ENCODE measurements at places on chromosomes 1 and 21. TPM values are rescaled to one million over a fixed set of nuclear protein-coding genes. Genes with fewer than 3 reads are reported as not detected.

- no peak for DNase-seq
- H3K27ac ChIP-seq = no peak overlapping the region
- H3K4me1 ChIP-seq = no peaks in the 10 kb centered on the region
- no peaks in the 10 kb centered on the region for H3K36me3 ChIP-seq
Observed at GRCh38 chr1:110829955-110830553, 42.9 kb upstream of the CD53 start.

- H3K4me3 ChIP-seq = no peak overlapping the region
- no peaks in the 10 kb centered on the region for H3K27me3 ChIP-seq
- no peak overlapping the region for H3K27ac ChIP-seq
- no peak for DNase-seq
- no peaks in the 10 kb centered on the region for H3K36me3 ChIP-seq
- peaks cover 24% of the 10 kb centered on the region for H3K4me1 ChIP-seq
Observed at GRCh38 chr1:153567621-153568366, 2.1 kb upstream of the S100A2 start.

Gene MTMR11
- 1.9 TPM for total RNA-seq

- H3K27me3 ChIP-seq = no peaks in the 10 kb centered on the region
- DNase-seq = no peak
- no peaks in the 10 kb centered on the region for H3K4me1 ChIP-seq
- H3K27ac ChIP-seq = no peak overlapping the region
- no peaks in the 10 kb centered on the region for H3K36me3 ChIP-seq
Observed at GRCh38 chr1:207397525-207397926, 56.6 kb upstream of the CR2 start.

GRCh38 chr1:107739201-107739600, 225.8 kb downstream of the VAV3 start:
- no peak overlapping the region for H3K27ac ChIP-seq
- DNase-seq = no peak
- H3K4me1 ChIP-seq = no peaks in the 10 kb centered on the region
- no peak overlapping the region for H3K4me3 ChIP-seq
- no peaks in the 10 kb centered on the region for H3K36me3 ChIP-seq

GRCh38 chr1:153536012-153536670, 350 bp upstream of the S100A6 start:
- H3K4me3 ChIP-seq = peak overlapping the region; percentile 95
- H3K27me3 ChIP-seq = no peaks in the 10 kb centered on the region
- DNase-seq = peak; percentile 85
- H3K36me3 ChIP-seq = no peaks in the 10 kb centered on the region
- peak overlapping the region; percentile 86 for H3K27ac ChIP-seq

Gene EXO1
- 76.1 TPM for total RNA-seq

DNA sequence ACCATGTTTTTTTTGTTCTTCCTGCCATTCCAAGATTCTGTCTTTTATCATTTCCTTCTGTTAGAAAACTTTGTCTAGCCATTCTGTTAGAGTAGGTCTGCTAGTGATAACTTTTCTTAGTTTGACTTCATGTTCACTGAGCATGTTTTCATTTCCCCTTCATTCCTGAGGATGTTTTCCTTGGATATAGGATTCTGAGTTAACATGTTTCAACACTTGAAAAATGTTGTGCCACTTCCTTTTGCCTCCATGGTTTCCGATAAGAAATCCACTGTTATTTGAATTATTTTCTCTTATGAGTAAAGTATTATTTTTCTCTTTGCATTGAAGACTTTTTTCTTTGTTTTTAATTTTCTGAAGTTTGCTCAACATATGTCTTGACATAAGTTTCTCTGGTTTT, 66.7 kb downstream of the ATP1A1 start:
- no peak for DNase-seq
- H3K4me3 ChIP-seq = no peak overlapping the region
- peaks cover 5% of the 10 kb centered on the region for H3K27me3 ChIP-seq
- no peaks in the 10 kb centered on the region for H3K4me1 ChIP-seq

DNA sequence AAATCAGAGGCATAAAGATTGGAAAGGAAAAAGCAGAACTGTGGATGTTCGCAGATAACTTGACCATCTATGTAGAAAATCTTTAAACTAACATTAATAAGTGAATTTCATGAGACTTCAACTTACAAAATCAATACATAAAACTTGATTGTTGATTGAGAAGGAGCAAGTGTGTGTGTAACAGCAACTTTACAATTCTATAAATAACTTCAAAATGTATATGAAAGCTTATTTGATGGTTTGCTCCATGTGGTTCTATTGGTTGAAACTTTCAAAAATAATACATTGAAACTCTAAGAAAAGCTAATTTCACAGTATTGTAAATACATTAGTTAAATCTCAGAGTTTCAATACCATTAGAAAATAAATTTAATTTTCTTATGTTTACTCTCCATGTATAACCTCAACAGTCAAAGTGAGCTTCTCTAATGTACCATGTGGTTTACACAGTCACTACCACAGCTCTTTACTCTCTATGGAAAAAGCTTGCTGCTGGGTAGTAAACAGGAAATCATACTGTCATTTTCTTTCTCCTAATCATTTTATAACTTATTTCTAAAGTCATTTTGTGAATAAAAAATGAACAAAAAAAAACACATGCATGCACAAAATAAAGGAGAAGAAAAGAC, 12.0 kb downstream of the AKT3 start:
- H3K27me3 ChIP-seq = no peaks in the 10 kb centered on the region
- no peaks in the 10 kb centered on the region for H3K36me3 ChIP-seq
- no peak overlapping the region for H3K27ac ChIP-seq
- DNase-seq = peak; percentile 48
- no peak overlapping the region for H3K4me3 ChIP-seq
- peaks cover 21% of the 10 kb centered on the region for H3K4me1 ChIP-seq

GRCh38 chr1:212641956-212642355, 33.4 kb downstream of the ATF3 start:
- peaks cover 10% of the 10 kb centered on the region for H3K27me3 ChIP-seq
- H3K36me3 ChIP-seq = no peaks in the 10 kb centered on the region
- no peak overlapping the region for H3K27ac ChIP-seq

DNA sequence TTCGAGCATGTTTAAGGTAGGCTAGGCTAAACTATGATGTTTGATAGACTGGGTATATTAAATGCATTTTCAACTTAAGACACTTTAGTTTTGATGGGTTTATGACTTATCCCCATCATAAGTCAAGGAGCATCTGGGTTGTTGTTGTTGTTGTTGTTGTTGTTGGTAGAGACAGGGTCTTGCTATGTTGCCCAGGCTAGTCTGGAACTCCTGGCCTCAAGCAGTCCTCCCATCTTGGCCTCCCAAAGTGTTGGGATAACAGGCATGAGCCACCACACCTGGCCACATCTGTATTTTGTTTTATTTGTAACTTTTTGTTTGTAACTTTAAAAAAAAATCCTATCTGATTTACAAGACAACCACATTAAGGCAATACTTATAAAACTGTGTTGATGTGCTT, 17.5 kb downstream of the DBT start:
- no peak overlapping the region for H3K27ac ChIP-seq
- no peaks in the 10 kb centered on the region for H3K27me3 ChIP-seq
- DNase-seq = no peak
- H3K4me3 ChIP-seq = no peak overlapping the region
- H3K4me1 ChIP-seq = no peaks in the 10 kb centered on the region
- H3K36me3 ChIP-seq = peaks cover 7% of the 10 kb centered on the region

Gene TP73
- 0.63 TPM for total RNA-seq

GRCh38 chr1:156025876-156026275, 5.1 kb upstream of the SSR2 start:
- H3K4me3 ChIP-seq = no peak overlapping the region
- no peaks in the 10 kb centered on the region for H3K27me3 ChIP-seq
- DNase-seq = peak; percentile 9
- H3K36me3 ChIP-seq = no peaks in the 10 kb centered on the region

- peaks cover 9% of the 10 kb centered on the region for H3K27me3 ChIP-seq
- DNase-seq = no peak
- H3K36me3 ChIP-seq = no peaks in the 10 kb centered on the region
- H3K4me3 ChIP-seq = no peak overlapping the region
- no peak overlapping the region for H3K27ac ChIP-seq
Observed at GRCh38 chr1:22248746-22249145, 105.8 kb upstream of the WNT4 start.

GRCh38 chr1:11156963-11157362, 32.2 kb upstream of the ANGPTL7 start:
- DNase-seq = no peak
- H3K27me3 ChIP-seq = no peaks in the 10 kb centered on the region
- no peak overlapping the region for H3K4me3 ChIP-seq
- no peaks in the 10 kb centered on the region for H3K4me1 ChIP-seq

GRCh38 chr1:207794861-207795260, 43.0 kb downstream of the CD46 start:
- DNase-seq = no peak
- H3K4me1 ChIP-seq = peaks cover 23% of the 10 kb centered on the region
- no peak overlapping the region for H3K27ac ChIP-seq
- no peaks in the 10 kb centered on the region for H3K27me3 ChIP-seq

DNA sequence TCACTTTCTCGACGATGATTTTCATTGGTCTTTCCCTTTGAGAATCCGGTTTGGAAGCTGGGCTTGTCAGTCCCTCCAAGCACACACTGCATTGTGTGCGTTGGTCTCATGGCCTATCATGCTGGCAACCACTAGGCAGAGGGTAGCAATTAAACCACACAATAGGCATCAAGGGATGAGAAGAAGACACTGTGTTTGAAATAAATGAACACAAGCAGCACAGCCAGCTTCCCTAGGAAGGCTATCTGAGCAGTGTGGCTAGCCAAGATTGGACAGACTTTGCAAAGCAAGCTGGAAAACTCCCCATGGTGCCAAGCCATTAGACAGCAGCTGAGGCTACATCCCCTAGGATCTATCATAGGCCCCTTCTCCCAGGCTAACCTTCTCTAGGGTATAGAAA, 288.7 kb downstream of the NUF2 start:
- no peaks in the 10 kb centered on the region for H3K4me1 ChIP-seq
- no peak overlapping the region for H3K4me3 ChIP-seq
- H3K27ac ChIP-seq = no peak overlapping the region
- no peaks in the 10 kb centered on the region for H3K36me3 ChIP-seq

DNA sequence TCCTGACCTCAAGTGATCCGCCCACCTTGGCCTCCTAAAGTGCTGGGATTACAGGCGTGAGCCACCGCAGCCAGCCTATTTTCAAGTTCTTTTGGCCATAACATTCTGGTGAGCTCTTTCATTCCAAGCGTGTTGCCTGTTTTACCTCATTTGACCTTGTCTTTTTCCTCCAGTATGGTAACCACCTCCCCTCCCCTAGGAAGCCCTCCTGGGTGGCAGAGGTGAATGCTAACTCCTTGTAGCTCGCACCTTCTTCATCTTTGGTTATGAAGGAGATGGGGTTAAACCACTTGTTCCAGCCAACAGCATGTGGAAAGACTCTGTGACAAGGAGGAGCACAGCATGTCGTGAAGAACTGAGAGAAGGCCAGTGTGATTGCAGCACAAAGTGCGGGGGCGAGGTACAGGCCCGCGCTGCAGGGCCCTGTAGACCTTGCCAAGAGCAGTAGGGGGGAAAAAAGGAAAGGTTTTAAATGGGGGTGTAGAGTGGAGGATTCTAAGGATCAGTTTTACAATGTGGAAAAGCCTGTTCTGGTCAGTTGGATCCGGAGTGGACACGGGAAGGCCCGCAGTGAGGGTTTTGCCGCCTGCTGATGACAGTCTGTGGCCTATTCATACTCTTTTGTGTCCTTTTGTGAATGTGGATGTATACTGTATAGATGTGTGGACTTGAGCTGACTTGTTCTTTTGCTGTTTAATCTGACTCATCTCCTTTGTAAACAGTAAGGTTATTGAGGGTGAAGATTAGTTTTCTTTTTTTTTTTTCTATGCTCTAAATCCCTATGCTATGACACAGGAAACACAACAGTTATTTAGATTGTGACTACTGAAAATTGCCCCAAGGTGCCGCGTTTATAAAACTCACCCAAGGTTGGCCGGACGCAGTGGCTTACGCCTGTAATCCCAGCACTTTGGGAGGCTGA, 7.5 kb upstream of the ZNF436 start:
- H3K36me3 ChIP-seq = no peaks in the 10 kb centered on the region
- no peaks in the 10 kb centered on the region for H3K4me1 ChIP-seq
- DNase-seq = no peak
- H3K27me3 ChIP-seq = no peaks in the 10 kb centered on the region

Measured in CD8-positive, alpha-beta memory T cell (primary cell).